Lower lobe of right lung (tissue), 2 donors: ENCODE measurements at places on chromosomes 2 and 18. TPM values are rescaled to one million over a fixed set of nuclear protein-coding genes. Genes with fewer than 3 reads are reported as not detected.

The SDC1 gene
- 90.0 TPM for total RNA-seq

The DNAH6 gene
- total RNA-seq = 6.3 TPM

The CIDEA gene
- not detected for total RNA-seq

DNA sequence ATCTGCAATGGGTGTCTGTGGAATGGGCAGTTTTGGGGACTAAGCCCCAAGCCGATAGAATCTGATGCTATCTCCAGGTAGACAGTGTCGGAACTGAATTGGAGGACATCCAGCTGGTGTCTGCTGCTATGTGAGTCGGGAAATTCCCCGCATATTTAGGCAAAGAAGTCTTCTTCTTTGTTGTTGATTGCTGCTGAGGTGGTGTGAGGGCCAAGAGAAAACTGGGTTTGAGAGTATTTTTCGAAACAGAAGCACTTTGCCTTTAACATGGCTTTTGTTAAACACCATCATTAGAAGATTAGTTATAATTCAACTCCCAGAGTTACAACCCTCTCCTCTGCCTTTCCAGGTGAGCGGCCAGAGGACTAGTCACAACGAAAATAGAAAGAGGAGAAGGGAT is 49.4 kb upstream of the ACTR3 start:
- H3K4me1 ChIP-seq = no peaks in the 10 kb centered on the region
- no peak overlapping the region for H3K4me3 ChIP-seq
- no peak for DNase-seq
- H3K36me3 ChIP-seq = no peaks in the 10 kb centered on the region
